ENCODE measurements at places on chromosomes 12 and 14.

GRCh38 chr14:61177279-61178225, 103.6 kb downstream of the TMEM30B start:
- peak; percentile 9 for DNase-seq

GRCh38 chr12:20493934-20494333, 125.6 kb downstream of the PDE3A start:
- DNase-seq: no peak

DNA sequence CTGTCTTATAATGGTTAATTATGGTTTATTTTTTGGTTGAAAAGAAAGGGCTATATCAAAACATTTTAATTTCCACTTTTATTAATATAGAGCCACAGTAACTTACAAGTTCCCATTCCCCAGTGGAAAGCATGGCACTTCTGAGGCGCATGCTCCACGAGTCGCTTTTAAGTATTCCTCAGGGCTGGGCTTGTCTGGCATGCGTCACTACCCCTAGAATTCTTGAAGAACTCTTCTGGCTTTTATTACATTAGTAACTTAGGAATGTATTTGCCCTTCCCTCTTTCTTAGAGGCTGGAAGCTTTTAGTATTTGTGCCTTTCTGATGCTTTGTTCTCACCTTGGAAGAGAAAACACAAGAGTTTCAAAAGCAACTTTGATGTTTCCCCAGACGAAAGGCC, 81.1 kb downstream of the ESR2 start:
- no peak for DNase-seq

- DNase-seq: peak; percentile 38
These were observed 1.0 kb downstream of the NACA start for GRCh38 chr12:56723889-56724700.

DNA sequence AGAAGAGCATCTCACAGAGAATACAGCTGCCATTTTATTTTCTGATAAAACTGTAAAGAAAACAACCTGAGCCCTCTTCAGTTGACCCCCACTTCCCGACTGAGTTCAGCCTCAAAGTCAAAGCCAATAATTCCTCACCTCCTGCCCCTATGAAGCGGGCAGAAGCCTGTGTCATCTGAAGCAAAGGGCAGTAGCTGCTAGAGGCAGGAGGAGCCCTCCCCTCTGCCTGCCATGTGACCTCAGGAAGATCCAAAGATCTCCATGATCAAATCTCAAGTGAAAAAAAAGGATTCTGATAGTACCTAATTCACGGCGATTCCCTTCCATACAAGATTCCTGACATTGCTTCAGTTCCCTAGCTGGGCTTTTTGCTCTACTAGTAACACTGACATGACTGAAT, 223.1 kb upstream of the CAND1 start:
- DNase-seq: no peak

GRCh38 chr14:102278631-102278935, 26.4 kb downstream of the MOK start:
- DNase-seq: no peak

DNA sequence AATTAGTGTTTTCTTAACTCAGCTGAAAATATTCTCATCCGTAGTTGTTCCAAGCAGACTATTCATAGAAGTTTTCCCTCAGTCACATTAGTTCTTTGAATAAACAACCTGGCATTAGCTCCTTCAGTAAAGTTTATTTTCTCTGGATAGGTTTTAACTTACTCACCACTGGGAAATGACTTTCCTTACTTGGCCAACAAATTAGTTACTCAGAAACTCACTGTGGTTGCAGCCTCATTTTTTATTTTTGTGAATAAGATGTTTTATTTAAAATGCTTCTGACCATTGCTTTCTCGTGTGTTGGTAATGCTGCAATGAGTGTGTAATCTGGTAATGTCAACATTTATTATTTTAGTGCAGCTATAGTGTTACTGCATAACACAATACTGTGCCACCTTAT, 74.9 kb downstream of the NOVA1 start:
- no peak for DNase-seq

DNA sequence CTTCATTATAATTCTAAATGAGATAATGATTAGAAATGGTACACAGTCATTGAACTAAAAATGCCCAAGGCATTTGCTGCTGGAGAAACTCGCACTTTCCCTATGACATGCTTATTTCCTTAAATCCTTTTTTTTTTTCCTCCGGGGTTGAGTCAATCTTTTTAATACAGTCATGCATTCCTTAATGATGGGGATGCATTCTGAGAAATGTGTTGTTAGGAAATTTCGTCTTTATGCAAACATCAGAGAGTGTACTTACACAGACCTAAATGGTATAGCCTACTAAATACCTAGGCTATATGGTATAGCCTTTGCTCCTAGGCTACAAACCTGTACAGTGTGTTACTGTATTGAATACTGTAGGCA, 29.8 kb upstream of the DACT1 start:
- no peak for DNase-seq

GRCh38 chr12:127262615-127263014, 1004.4 kb upstream of the TMEM132C start:
- no peak for DNase-seq

DNA sequence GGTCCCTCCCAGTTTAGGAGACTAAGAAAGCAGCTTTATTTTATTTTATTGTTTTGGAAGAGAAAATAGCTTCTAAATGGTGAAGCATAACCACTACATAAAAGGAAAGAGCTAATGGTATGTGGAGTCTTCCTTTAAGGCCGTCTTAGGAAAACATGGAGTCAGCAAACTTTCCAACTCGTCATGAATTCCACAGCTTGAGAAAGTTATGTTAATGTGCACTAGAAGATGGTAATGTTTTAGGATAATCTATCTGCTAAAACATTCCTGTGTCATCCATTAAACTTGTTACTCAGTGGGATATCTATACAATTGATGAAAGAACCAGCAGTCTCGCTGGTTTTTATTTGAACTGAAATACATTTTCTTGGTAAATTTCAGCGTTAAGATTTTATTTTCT, 448.4 kb upstream of the SEL1L start:
- no peak for DNase-seq

DNA sequence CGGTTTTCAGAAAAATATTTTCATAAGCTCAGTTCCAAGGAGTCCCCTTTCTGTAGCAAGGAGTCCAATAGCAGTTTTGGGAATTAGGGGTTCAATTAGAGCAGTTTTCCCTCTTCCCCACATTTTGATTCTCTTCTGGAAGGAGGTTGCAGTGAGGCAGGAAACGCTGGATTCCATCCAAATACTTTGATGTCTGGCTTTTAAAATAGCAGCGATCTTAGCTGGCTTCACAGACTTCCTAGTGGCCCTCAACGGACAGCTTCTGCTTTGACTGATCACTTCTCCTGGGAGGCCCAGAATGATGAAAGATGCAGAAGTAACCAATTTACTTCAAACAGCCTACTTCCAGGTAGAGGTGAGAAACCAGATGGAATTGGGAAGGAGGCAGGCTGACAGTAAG, 63.1 kb downstream of the C12orf75 start:
- DNase-seq: no peak

DNA sequence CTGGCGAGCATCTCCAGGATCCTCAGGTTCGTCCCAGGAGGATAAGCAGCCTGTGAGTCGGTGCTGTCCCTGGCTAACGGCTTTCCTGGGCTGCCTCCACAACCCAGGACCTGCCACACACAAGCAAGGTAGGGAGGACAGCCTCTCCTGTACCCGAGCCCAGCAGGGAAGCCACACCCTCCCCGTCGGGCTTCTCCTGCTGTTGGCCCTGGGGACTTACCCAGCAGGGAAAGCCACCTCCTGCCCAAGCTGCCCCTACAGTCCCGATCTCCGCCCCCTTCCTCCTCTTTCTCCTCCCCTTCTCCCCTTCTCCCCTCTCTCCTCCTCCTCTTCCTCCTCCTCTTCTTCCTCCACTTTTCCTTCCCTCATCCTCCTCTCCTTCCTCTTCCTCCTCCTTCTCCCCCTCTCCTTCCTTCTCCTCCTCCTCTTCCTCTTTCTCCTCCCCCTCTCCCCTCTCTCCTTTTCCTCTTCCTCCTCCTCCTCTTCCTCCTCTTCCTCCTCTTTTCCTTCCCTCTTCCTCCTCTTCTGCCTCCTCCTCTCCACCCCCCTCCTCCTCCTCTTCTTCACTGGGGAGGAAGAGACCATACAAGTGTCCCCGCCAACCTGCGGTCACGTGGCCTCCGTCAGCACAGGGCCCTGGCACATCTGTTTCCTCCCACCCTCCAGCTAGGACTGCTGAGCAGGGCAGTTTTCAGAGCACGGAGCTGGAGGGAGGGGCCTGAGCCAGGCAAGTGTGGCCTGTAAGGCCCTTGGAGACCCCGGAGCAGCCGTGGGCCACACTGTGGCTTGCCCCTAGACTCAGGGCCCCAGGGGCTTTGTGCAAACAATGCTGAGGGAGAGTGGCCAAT, 17.3 kb upstream of the RFLNA start:
- no peak for DNase-seq

GRCh38 chr12:124738636-124739467, 124.8 kb downstream of the SCARB1 start:
- no peak for DNase-seq

- no peak for DNase-seq
These were observed 29.2 kb downstream of the BBS10 start for GRCh38 chr12:76318773-76319594.

GRCh38 chr14:93870377-93870776, 56.8 kb upstream of the FAM181A start:
- no peak for DNase-seq

DNA sequence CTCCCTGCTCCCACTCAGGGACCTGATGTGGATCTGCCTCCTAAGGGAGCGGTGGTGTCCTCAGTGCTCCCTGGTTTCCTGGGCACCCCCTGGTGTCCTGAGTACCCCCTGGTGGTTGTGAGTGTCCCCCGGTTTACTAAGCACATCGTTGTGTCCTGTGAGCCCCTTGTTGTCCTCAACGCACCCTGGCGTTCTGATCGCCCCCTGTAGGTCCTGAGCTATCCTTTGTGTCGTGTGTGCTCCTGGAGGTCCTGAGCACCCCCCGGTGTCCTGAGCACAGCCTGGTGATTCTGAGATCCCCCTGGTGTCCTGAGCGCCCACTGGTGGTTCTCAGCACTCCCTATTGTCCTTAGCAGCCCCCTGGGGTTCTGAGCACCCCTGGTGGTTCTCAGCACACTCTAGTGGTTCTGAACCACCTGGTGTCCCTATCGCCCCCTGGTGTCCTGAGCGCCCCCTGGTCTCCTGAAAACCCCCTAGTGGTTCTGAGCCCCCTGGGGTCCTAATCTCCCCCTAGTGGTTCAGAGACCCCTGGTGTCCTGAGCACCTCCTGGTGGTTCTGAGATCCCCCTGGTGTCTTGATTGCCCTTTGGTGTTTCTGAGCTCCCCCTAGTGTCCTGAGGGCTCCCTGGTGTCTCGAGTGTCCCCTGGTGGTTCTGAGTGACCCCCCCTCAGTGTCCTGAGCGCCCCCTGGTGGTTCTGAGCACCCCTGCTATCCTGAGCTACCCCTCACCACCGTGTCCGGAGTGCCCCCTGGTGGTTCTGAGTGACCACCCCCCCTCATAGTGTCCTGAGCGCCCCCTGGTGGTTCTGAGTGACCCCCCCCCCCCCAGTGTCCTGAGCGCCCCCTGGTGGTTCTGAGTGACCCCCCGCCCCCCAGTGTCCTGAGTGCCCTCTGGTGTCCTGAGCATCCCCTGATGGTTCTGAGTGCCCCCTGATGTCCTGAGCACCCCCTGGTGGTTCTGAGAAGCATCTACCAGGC, 615.1 kb downstream of the TMEM121 start:
- DNase-seq: peak; percentile 78

DNA sequence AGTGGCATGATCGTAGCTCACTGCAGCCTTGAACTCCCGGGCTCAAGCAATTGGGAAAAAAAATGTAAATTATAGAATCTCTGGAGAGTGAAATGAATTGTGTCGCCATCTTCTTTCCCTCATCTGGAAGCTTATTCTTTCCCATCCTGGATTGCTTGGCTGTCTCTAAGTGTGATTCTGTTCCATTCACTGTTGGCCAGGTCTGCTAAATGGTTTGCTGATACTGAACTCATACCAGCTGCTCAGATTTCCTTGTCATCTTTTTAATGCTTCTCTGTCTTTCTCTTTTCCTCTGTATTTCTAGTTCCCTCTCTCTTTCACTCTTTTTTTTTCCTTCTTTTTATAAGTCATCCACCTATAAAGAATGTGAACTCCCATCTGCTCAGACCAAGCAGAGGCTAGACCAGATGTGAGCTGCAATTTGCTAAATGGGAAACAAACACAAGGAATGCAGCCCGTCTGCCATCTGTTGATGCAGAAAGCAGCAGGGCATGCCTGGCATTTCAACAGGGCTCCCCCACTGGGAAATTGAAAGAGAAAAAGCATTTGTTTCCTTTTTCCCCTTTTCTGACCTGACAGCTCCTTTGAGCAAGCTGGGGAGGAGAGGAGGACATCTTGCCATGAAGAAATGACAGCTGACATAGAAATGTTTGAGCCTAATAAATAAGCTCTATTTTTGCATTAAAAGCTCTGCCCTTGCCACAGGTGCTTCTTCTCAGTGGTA, 1823.6 kb upstream of the FLRT2 start:
- no peak for DNase-seq

- DNase-seq: no peak
These were observed 224 bp upstream of the DTX1 start for GRCh38 chr12:113056381-113056630.

GRCh38 chr14:33332497-33332896, 393.8 kb downstream of the NPAS3 start:
- DNase-seq: no peak

GRCh38 chr12:103877288-103877687, 36.3 kb upstream of the NT5DC3 start:
- DNase-seq: no peak

- peak; percentile 11 for DNase-seq
These were observed 367 bp downstream of the GALNT16 start for GRCh38 chr14:69260190-69260860.

DNA sequence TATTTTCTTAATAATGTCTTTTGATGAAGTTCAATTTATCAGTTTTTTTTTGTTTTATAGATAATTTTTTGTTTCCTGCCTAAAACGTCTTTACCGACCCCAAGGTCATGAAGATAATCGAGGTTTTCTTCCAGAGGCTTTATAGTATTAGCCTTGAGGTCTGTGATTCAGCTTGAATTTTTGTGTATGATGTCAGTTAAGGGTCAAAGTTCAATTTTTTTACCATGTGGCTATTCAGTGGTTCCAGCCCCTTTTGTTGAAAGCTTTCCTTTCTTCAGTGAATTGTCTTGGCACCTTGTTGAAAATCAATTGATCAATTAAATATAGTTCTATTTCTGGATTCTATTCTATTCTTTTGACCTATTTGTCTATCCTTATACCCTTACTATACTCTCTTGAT, 3.2 kb upstream of the MGST1 start:
- DNase-seq: no peak

- DNase-seq: no peak
These were observed 65.1 kb upstream of the TRHDE start for GRCh38 chr12:72207079-72207478.

GRCh38 chr12:122946690-122947341, 19.4 kb downstream of the ABCB9 start:
- DNase-seq: peak; percentile 94

GRCh38 chr12:104873374-104873773, 84.7 kb downstream of the SLC41A2 start:
- DNase-seq: no peak

GRCh38 chr12:57151741-57152630, 4.6 kb upstream of the LRP1-AS start:
- no peak for DNase-seq

All from activated CD4-positive, alpha-beta T cell treated with anti-CD3 and anti-CD28 coated beads, Interleukin-10, Interleukin-2, amounts not matched to agents 100 ng/mL and 50 ng/mL, durations not matched to agents 16 hours and 8 hours (primary cell).